ENCODE measurements at places on chromosomes 5 and 9.
A peak's percentile ranks its signal among the peaks of the same experiment; 100 is the strongest.

DNA sequence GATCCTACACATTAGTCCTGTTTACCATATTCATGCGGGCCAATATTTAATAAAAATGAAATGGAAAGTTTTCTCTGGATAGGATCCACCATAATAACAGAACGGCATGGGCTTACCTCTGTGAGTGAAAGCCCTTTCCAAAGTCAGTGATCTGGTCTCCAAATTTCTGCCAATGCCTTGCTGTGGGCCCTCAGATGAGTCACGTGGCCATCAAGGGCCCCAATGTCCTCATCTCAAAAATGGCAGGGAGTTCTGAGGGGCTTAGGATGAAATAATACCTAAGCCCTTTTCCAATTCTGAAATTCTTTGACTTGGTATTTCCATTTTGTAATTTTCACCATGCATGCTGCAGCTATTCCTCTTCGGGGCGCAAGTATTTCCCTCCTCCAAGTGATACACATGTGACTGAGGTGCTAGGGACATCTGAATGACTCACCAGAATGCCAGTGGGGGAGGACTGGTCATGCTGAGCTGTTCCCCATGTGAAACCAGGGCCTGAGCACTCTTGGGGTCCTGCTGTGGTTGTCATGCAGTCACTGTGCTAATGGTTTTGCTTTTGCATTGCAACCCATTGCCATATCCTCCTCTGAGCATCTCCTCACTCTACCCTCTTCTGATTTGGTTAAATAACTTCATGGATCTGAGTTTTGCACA, 35.0 kb downstream of the ITK start:
- peak; percentile 69 for DNase-seq

DNA sequence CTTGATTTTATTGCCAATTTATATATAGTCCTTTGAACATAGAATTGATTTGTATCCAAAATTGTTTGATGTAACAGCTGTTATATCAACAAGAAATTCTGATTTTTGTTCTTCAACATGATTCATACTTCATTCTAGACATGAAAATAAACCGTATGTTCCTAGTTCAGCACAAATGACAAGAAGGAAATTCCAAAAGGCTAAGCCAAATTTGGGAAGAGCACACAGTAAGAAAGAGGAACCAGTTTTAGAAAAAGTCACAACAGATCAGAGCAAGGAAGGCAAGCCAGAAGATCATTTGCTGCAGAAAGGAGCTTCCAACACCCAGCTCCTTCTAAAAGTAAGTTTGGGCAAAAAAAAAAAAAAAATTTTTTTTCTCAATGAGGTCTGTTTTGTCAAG, 65.0 kb upstream of the MCCC2 start:
- DNase-seq: no peak

- peak; percentile 58 for DNase-seq
Measured at GRCh38 chr9:98775831-98776441, 20.4 kb downstream of the ANKS6 start.

DNA sequence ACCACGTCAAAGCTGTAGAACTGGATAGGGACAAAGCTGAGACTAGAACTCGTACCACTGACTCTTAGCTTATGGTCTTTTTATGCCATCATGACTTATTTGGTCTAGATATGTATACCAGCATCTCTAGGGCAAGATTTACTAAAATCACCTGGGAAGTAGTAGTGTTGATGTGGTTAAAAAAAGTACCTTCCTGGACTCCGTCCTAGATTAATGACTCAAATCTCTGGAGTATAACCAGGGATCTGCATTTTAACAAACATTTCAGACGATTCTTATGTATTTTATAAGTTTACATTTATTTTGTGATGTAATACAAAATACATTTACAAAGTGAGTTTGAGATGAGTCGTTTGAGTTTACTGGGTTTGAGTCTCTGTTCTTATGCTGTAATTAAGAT, 68.7 kb downstream of the ARHGAP26 start:
- DNase-seq: no peak

DNA sequence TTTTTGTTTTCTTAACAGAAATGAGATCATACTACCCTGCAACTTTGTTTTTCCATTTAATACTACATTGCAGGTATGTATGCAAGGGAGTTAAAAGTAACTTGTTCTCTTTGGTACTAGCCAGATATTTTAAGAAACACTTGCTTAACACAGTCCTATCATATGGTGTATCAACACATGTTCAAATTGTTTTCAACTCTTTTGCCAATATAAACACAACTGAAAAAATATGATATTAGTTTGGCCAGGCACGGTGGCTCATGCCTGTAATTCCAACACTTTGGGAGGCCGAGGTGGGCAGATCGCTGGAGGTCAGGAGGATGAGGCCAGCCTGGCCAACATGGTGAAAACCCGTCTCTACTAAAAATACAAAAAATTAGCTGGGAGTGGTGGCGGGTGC, 41.6 kb downstream of the RNF38 start:
- no peak for DNase-seq

DNA sequence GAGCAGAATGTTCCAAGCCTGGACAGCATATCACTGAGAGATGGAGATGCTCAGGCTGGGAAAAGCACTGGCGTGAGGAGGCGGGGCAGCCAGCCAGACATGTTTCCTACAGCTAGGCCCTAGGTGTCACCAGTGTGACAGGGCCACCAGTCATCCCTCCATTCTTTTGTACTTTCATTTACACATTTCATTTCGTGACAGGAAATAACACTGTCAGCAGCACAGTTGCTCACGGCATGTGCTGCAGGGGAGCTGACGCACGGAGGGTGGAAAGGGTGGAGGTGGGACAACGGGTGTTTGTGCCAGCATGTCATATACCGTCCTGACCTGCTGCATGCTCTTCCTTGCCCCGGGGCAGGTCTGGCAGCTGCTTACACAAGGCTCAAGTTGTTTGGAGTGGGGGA, 14.8 kb upstream of the CEMIP2 start:
- peak; percentile 94 for DNase-seq

GRCh38 chr9:125043148-125043547, 100.2 kb downstream of the SCAI start:
- DNase-seq: no peak

DNA sequence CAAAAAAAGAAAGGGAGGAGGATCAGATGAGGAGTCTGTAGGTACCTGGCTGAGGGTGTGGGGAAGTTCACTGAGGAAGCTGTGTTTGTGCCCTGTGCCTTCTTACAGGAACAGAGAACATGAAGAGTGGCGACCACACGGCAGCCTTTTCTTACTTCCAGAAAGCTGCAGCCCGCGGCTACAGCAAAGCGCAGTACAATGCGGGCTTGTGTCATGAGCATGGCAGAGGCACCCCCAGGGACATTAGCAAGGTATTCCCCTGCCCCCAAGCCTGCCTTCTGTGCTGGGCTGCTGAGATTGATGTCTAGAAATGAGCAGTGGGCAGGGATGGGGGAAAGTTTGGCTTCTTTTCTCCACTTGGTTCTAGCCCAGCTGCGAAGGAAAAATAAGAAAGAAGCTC, 9.5 kb downstream of the DELE1 start:
- no peak for DNase-seq

DNA sequence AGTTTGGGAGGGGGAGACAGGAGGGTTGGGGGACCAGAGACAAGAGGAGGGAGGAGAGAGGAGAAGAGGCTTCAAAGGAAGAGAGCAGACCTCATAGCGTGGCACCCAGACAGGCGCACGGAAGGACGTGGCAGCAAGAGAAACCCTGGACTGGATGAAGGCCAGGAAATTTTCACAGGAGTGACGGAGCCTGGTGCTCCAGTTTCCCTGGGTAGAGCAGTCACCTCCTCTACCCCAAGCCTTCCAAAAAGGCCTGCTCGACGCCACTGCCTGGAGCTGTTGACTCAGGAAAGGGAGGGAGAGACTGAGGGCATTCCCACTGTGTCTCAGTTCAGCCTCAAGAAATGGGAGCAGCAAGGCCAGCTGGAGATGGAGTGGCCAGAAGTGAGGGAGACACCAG, 19.3 kb downstream of the AK8 start:
- no peak for DNase-seq

- no peak for DNase-seq
Measured at GRCh38 chr5:50807661-50808060, 141.2 kb downstream of the PARP8 start.

GRCh38 chr5:112772124-112772523, 34.4 kb downstream of the APC start:
- DNase-seq: no peak

DNA sequence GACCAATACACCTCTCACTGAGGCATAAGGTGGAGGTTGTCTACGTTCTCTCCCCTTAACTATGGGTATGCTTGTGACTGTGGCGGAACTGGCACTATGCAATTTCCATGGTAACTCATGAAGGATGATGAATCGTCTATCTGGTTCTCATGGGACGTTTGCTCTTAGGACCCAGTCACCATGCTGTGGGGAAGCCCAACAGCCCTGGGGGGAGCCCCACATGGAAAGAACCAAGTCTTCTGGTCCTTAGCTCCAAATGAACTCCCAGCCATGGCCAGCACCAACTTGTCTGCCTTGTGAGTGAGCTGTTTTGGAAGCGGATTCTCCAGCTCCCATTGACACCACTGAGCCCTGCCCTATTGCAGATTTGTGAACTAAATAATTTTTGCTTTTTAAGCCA, 188.7 kb upstream of the S1PR3 start:
- DNase-seq: no peak

DNA sequence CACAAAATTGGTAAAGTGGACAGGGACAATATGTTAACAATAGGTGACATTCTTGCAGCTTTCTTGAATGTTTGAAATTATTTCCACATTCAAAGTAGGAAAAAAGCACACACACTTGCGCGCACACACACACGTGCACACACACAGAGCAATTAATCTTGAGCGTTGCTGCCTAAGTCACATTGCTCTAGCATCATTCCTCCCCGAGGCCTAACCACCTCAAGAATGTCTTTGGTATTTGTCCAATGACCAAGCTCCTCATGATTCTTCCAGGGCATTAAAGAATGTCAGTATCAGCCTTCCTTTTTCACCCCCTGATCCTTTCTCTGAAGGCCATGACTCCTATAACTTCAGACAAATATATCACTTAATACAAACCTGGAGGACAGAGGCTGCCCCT, 198.1 kb downstream of the NPR3 start:
- no peak for DNase-seq

- no peak for DNase-seq
Measured at GRCh38 chr5:28313321-28313951, 1275.0 kb upstream of the CDH9 start.

DNA sequence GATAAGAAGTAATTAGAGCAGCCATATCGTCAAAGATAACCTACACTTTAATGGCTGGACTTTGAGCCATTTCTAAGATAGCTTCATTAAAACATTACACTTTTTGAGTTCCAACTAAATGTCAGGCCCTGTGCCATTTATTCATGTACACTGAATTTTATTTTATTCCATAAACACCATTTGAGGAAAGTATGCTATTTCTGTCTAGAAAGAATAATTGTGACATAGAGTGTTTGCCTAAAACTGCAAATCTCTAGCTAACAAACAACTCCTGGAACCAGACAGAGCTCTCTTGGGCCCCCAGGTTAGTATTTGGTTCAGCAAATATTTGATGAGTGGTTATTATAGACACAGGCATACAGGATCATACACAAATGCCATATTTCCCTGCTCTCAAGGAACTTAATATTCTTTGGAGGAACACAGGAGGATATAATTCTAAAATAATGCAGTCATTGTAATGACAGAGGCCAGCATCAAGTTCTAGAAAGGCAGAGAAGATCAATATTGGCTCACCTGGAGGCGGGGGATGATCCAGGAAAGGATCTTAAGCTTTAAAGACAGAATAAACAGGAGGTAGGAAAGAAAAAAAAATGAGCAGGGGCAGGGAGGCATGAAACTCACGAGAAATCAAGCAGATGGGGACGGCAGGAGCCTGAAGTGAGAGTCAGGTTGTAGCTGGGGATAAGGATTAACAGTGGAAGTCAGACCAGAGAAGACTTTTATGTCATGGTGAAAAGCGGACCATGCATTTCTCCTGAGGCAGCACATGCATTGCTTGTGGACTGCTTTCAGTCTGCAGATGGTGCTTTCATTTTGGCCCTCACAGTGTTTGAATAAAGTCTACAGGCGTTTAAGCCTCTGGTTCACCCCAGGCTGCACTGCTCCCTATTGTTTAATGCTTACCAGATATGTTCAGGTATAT, 127.7 kb downstream of the GCNT1 start:
- DNase-seq: no peak

DNA sequence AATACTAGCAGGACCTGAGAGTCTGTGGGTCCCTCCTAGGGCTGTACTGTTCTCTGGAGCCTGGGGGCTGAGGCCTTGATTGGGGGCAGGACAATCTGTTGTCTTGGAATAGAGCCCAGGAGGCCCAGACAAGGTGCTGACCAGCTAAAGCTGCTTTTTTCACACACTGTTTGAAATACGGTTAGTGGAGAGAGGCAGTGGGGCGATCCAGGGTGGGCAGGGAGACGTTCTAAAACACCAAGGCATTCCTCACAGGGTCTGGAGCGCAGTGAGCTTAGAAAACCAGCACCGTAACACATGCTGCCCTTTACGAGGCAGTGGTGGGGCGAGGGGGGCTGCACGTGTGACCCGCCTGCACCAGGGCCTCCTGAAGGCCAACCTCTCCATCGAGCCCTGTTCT, 55.1 kb downstream of the EHMT1 start:
- DNase-seq: no peak

DNA sequence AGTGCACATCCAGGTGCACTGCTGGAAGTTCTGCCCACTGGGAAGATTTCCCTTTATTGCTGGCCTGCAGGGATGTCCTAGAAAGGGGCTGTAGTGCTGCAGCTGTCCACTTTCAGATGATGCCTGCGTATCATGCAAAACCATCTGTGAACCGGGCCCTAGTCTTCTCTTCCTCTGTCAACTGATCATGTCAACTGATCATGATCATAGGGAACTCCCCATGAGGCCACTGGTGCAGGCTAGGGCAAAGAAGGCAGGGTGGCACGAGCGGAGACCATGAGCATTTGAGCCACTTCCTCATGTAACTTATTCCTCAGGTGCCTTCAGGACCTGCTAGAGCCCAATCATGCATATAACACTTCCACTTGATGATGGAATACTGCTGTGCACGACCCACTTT, 4.5 kb upstream of the HSDL2 start:
- no peak for DNase-seq

DNA sequence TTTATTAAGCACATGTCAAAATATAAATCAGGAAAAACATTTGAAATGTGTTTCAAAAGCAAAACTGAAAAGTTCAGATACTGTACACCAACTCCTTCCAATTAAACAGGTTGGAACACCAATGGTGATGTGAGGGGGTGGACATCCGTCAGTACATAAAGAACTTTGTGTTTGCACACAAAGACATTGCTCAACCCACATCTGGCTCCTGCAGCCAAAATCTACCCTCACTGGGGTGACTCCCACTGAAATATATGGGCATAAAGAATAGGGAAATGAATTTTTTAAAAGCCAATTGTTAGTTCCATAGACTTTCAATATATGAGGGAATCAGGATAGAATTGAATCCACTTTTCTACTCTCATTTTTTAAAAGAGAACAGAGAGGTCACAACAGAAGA, 63.9 kb downstream of the MEGF9 start:
- DNase-seq: no peak

DNA sequence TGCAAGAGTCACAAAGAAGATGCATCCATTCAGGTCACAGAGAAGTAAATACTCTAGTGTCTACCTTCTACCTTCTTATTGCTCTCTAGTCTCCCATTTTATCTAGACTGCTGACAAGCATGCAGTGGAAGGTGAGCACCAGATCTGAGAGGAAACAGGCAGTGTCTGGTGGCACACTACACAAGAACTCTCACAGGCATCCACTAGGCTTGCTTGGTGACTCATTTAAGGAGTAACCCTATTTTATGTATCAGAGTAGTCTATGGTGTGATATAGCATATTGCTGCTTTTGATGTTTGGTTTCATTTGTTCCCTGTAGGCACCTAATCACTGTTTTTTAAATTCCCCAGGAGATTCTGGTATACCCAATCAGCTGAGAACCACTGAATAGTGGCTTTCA, 1.6 kb upstream of the THBS4 start:
- peak; percentile 35 for DNase-seq
